NCI-H1436 treated with DMSO at 0.1 percent for 48 hours (cell line): ENCODE measurements at places on chromosomes 2 and 18.

DNA sequence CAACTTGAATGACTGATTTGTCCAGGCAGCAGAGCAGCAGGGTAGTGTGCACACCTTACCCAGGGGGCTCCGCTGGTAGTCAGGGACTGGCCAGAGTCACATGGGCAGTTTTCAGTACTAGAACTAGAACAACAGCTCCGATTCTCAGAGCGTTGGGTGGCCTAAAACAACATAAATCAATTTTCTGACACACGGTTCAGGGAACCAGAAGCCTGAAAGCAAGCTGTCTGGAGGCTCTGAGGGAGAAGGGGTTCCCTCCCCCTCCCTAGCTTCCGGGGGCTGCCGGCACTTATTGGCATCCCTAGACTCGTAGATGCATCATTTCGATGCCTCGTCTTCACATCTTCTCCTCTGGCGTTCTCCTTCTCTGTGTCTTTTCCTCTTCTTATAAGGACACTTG, 13.4 kb upstream of the ITGB6 start:
- DNase-seq, result no peak

DNA sequence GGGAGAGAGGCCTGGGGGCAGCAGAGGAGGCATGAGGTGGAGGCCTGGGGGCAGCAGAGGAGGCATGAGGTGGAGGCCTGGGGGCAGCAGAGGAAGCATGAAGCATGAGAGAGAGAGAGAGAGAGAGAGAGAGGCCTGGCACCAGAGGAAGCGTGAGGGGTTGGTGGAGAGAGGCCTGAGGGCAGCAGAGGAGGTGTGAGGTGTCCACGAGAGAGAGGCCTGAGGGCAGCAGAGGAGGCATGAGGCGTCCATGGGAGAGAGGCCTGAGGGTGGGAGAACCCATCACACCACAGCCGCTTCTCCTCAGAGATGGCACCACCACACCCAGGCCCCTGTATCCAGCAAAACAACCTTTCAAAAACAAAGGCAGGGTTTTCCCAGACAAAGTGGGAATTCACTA, 55.7 kb upstream of the KCNG2 start:
- no peak for DNase-seq

DNA sequence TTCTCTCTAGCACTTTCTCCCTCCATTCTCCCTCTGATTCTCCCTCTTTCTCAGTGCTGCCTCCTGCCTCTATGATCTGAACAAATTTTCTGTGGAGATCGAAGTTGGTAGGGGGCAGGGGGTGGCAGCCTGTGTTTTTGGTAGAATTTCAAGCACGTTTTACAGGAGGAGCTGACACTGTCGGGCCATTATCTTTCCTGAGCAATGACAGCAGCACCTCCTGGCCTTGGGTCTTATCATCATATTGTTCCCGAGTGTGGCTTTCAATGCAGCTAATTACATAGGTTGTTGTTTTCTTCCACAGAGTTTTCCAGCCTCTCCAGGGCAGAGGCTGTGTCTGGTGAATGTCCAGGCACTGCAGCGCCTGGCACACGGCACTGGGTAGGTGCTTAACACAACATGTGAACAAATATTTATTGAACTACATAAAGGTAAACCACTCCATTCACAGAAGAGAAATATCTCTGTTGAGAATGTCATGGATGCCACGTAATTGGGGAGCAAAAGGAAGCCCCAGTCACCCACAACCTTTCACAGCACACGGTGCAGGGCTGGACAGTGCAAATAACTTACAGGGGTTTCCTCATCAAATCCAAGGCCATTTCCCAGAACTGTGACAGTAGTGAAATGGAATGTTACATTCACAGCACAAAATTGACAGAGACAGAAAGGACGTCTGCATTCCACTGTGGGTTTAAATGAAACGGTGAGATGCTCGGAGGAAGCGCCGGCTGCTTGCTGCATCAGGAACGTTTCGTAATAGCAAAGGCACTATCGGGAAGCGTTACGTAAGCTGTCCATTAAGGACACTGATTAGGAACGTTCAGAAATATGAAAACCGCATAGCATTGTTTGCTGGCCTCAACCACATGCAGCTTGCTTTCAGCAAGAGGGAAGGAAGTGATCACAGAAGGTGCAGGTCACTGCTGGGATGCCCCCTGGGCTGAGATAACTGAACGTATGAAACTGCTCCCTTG, 6.5 kb upstream of the KCNG2 start:
- peak; percentile 10 for DNase-seq

DNA sequence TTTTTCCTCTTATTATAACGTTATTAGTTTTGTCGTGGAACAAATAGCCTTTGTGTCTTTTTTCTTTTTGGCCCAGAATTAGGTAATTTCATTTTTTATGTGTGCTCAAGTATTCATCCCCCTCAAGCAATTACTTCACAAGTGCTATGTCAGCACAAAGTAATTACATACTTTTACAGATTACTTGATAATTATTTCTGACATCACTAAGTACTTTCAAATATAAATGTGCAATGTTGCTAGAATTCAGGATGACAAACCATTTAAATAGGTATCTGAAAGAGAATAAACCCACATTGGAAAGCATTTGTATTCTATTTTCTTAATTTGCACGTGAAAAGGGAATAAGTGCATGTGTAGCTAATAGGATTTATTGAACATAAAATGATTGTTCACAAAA, 238.2 kb downstream of the CDH7 start:
- DNase-seq, result no peak

DNA sequence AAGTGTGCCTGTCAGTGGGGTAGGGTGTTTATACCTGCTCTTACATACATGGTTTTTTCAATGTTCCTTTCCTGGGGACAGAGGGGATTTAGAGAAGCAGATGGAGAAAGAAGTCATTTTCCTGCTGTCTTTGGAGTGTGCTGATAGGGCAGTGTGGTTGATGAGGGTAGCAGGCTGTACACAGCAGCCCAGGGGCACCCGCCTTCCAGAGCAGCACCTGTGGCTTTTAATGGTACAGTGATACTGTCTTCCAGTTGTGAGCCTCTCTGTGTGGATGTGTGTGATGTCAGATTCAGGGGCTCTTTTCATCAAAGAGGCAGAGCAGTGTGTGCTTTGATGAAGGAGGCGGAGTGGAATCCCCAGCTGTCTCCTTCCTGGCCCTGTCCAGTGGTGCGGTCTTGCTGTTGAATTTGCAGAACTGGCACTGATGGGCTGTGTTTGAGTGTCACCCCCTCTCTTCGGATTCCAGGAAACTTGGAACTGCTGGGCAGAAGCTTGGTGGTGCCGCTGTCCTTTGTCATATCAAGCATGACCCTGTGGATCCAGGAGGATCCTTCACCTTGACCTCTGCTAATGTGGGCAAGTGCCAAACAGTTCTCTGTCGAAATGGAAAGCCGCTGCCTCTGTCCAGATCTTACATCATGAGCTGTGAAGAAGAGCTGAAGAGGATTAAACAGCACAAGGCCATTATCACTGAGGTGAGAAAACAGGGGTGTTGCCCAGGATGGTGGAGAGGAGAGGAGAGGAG, 259.8 kb downstream of the PHLPP1 start:
- no peak for DNase-seq

DNA sequence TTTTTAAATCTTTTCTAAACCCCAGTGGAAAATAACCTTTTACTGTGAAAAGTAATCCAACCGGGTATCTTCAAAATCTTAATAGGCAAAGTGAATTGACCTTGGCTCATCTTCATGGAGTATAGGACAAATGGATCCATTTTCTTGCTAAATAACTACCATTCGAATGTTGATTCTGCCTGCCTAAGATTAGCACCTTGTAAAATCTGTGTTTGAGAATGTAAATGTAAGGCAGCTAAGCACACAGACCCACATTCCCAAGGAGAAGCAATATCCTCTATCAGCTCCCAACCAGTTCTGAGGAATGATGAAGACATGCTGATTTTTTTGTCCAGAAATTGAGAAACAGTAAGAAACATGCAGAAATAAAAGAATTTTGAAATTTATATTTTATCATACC, 509.8 kb upstream of the SMIM21 start:
- DNase-seq, result no peak

DNA sequence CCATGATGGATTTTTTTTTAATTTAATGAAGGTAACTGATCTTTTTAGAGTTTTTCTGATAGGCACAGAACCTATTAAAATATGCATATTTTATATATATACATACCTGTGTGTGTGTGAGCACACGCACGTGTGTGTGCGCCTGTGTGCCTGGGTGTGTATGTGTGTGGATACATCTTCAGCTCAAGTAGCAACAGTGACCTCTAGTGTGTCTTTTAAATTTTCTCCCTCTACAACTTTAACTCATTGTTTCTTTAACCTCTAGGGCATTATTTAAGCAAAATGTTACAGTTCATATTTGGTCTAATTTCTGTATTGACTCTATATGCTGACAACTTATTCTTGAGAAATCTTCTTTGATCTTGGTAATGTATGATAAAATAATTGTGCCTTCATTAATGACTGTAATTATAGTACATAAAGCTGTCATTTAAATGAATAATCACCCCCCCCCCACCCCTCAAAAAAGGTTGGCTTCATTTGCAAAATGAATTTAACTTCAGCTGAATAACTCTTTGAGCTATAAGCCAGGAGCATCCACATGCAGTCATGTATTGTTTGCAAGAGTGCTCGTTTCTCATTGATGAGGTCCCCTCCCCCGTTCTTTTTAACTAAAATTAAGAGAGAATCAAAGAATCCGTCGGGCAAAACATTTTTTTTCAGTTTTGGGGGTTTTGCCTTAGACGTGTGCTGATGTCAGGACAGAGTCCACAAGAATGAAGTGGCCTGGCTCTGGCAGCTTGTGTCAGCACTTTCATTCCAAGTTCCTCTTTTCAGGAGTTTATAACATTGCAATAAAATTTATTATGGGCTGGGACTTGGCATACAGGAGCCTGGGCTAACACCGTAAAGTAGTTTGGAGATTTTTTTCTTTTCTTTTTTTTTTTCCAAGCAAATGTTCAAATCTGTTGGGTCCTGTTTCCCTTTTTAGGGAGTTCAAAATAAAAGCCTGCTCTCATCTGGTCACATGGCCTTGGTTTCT, 80.0 kb downstream of the ETAA1 start:
- DNase-seq, result peak; percentile 45

DNA sequence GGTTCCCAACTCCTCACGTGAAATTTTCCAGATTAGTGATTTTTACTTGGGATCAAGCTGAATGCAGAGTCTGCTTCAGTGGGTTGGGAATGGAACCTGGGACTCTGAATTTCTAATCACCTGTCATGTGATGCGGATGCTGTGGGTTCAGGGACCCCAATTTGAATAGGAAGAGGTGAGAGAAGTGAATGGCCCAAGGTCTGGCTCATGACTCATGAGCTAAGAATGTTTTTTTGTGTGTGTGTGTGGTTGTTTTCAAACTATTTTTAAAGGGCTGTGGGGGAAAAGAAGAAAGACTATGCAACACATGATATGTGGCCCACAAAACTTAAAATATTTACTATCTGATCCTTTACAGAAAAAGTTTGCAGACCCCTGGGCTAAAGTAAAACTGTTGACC, 108.5 kb upstream of the CYRIA start:
- no peak for DNase-seq
